Suprapubic skin (tissue), 4 donors: ENCODE measurements at places on chromosomes 3 and 15. TPM values are rescaled to one million over a fixed set of nuclear protein-coding genes. Genes with fewer than 3 reads are reported as not detected.

DNA sequence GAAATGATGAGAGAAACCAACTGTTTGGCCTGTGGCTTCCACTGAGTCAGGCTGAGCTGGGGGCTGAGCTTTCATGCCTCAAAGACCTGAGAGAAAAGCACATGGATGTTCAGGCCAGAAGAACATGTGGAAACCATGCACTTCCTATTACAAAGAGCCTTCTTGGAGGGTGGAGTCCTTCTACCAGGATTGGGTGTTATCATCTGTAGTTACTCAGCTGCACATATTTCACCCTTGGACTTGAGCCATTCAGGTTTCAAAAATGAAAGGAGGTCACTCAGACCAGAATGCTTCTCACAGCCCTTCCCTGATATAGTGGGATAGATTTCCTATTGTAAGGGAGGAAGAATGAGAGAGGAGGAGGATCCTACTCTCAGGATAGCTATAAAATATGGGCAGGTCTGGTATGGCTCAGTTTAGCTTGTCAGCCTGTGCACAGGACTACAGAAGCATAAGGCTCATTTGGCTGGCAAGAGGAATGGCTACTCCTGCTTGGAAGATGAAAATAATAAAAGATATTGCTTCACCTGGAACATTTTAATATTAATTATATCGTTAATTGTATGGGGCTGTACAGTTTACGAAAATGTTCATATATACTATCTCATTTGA lies 173.6 kb upstream of the TMC3 start:
- H3K27ac ChIP-seq: no peak overlapping the region
- no peaks in the 10 kb centered on the region for H3K36me3 ChIP-seq
- no peaks in the 10 kb centered on the region for H3K4me1 ChIP-seq
- no peak for DNase-seq
- no peak overlapping the region for H3K4me3 ChIP-seq
- H3K27me3 ChIP-seq: no peaks in the 10 kb centered on the region

- no peak overlapping the region for H3K4me3 ChIP-seq
- H3K36me3 ChIP-seq: no peaks in the 10 kb centered on the region
- no peak overlapping the region for H3K27ac ChIP-seq
- peaks cover 2% of the 10 kb centered on the region for H3K4me1 ChIP-seq
- H3K27me3 ChIP-seq: no peaks in the 10 kb centered on the region
Observed at GRCh38 chr3:46276497-46277099, 34.3 kb downstream of the CCR3 start.

DNA sequence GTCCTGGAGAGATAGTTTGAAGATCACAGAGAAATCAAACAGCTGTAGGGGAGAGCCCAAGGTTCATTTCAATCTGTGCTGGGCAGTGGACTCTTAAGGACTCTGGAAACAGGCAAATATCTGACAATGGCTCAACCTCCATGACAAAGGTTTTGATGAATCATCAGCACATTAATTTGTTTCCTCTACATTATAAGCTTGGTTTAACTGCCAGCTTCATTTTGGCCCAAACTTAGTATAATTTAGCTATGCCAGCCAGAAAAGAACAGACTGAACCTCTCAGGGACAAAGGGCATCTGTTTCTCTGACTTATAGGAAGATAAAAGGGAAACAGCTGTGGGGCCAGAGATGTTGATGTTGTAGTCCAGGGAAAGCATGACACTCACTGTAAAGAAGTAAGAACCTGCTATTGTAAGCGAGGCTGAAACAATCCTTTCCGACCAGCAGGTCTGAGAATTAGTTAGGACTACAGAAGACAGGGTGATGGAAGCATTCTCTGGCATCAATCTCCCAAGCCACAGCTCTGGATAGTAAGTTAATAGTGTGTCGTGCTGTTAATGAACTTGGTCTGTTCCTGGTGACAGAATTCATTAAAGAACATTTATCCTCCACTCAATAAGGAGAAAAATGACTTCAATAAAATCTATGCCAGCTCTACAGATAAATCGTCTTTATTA lies 110.1 kb downstream of the KCNMB2 start:
- H3K4me3 ChIP-seq: no peak overlapping the region
- no peaks in the 10 kb centered on the region for H3K27me3 ChIP-seq
- H3K36me3 ChIP-seq: no peaks in the 10 kb centered on the region
- H3K27ac ChIP-seq: no peak overlapping the region
- no peak for DNase-seq

DNA sequence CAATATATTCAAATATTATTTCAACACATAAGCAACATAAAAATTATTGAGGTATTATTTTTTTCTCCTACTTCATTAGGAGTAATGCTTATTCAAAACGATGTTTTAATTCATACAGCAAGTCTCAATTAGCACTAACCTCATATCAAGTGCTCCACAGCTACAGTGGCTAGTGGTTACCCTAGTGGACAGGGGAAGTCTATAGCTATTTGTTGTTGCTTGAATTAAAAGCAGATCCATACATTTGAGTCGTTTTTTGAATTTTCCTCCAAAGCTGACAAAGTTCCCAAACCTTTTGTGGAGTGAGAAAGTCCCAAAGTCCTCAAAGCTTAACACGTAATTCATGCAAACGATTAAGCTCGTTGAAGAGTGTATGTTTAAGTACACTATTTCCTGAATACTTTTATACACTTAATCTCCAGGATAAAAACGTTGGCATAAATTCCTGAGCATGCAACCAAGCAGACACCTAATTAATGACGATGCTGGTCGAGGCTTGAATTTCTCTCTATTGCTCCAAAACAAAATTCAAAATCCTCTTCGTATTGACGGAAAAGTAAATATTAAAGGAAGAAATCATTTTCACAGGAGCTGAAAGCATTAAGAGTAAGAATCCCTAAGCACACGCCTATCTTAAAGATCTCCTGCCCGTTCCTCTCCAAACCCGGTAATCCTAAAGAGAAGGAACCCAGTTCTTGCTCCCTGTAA lies 985 bp downstream of the VPS13C start:
- peaks cover 37% of the 10 kb centered on the region for H3K4me1 ChIP-seq
- no peaks in the 10 kb centered on the region for H3K36me3 ChIP-seq
- DNase-seq: no peak
- H3K27ac ChIP-seq: peak overlapping the region; percentile 94
- H3K27me3 ChIP-seq: no peaks in the 10 kb centered on the region

Gene DPPA2
- not detected for total RNA-seq

Gene RFTN1
- total RNA-seq: 18.4 TPM

Gene PROK2
- total RNA-seq: not detected
